AG09309 (cell line): ENCODE measurements at places on chromosomes 4 and X.
A peak's percentile ranks its signal among the peaks of the same experiment; 100 is the strongest.

- DNase-seq, result no peak
Observed at GRCh38 chr4:949656-950055, 17.4 kb downstream of the TMEM175 start.

DNA sequence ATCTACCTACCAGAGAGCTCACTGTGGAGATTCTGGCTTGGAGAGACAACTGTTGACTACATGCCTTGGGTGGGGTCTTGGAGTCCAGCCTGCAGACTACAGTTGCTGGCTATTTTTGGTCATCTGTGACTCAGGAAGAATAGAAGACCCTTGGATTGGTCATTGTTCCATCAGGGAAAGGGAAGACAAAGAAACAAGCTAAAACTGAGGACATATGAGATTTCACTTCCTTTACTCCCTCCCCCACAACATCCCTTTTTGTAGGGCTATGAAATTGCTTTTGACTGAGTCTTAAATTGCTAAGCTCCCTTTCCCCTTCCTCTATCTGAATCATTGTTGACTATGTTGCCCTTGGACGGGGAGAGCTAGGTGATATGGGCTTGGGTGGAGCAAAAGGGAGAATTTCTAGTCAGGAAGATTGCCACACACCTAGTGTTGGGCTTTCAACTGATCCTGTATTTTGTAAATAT lies 11.7 kb downstream of the MSN start:
- DNase-seq, result no peak

GRCh38 chr4:186169333-186169944 lies 21.9 kb upstream of the CYP4V2 start:
- DNase-seq, result no peak

- DNase-seq, result no peak
Observed at GRCh38 chr4:77833126-77833724, 14.1 kb upstream of the CNOT6L start.

DNA sequence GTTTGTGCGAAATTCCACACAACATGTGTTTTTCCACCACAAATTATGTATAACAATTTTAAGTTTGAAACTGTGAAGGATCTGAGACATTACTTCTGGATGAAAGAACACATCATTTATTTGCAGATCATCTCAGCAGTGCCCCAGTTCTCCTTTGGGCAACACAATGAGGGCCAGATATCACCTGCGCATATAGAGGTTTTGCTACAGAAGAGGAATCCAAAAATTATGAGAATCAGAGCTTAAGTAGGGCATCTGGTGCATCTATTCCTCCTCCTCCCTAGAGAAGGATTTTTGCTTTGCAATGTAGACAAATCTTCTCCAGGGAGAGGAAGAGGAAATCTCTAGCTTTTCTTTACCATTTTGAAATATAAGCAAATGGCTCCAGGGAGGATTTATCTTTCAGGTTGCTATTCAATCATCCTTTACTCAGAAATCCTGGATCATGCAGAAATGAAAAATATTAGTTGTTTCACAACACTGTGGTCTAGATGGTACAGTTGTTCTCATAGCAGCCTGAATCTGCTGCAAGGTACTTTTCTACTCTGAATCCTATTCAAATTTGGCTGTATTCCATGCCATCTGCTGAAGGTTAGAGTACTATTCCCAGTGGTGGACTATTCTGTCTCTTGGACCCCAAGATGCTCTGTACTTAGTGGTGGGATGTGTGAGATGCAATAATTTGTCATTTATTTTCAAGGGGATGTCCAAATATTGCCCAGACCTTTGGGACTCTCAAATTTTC lies 132.1 kb downstream of the SNCA start:
- DNase-seq, result no peak

DNA sequence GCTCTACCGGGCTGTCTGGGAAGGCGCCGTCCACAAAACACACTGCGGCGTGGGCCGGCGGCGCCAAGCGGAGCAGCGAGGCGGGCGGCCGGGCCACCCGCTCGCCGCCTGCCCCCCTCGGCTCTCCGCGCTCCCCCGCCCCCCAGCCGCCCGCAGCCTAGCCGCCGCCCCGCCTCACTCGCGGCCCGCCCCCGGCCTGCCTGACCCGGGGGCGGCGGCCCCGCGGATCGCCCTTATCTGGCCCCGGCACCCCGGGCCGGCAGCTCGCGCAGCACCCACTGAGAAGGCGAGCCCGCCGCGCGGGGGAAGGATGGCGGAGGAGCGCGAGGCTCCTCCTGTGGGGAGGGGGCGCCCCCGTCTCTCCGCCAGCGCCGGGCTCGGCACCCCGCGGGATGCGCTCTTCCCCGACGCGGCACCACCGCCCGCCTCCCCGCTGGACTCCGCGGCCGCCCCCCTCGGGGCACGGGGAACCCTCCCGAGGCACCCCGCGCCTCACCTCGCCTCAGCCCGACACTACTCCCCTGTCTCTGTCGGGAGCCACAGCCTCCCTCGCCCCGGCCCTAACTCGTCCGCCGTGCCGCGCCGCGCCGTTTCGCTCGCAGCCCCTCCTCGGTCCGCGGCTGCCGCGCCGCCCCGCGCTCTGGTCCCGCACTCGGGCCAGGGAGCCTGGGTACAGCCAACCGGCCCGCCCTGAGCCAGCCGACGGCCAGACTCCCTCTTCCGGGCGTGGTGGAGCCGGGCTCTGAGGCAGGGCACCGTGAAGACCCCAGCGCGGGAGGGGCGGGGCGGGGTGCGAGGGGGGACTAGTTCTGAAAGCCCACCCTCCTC lies 566 bp downstream of the ATP11C start:
- no peak for DNase-seq

DNA sequence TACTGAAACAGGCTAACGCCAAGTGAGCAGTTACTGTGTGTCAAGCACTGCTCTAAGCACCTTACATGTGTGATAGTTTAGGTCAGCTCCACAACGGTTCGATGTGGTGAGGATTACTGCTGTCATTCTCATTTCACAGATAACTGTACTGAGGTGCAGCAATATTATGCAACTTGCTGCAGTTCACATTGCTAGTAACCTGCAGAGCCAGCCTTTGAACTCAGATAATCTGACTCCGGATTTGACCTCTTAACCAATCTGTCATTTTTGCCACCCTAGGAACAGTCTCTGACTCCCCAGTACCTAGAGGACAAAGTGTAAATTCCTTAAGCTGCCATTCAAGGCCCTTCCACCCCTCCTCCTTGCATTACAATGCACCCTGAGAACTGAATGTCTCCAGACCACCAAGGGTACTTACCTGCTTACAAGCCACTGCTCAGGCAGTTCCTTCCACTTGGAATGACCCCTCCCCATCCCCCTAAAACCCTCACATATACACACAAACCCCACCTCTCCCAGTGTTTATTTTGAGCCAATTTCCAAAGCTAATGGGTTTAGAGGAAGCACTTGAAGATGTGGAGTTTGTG lies 24.9 kb downstream of the EFNB1 start:
- DNase-seq, result no peak

- DNase-seq, result no peak
Observed at GRCh38 chr4:37767546-37767945, 58.9 kb upstream of the PGM2 start.

- DNase-seq, result no peak
Observed at GRCh38 chrX:78514852-78515251, 144.3 kb downstream of the RTL3 start.

- DNase-seq, result no peak
Observed at GRCh38 chr4:14652522-14652921, 349.8 kb upstream of the CPEB2 start.

GRCh38 chr4:32932156-32932555 lies 2212.0 kb downstream of the PCDH7 start:
- no peak for DNase-seq

- no peak for DNase-seq
Observed at GRCh38 chr4:48139691-48140090, 5.6 kb upstream of the TXK start.

DNA sequence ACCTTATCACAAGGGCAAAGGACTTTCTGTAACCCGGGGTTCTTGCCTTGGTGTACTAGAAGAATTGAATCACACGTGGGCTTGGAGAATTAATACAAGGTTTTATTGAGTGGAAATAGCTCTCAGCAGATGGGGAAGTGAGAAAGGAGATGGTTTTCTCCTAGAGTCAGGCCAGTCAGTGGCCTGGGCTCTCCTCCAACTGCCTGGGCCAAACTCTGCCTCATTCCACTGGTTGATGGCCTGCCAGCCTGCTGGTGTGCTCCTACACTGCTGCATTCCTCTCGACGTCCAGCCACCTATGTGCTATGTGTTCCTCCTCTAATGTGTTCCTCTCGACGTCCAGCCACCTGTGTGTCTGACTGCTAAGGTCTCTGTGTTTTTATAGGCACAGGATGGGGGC lies 35.3 kb upstream of the SPIN2A start:
- no peak for DNase-seq

DNA sequence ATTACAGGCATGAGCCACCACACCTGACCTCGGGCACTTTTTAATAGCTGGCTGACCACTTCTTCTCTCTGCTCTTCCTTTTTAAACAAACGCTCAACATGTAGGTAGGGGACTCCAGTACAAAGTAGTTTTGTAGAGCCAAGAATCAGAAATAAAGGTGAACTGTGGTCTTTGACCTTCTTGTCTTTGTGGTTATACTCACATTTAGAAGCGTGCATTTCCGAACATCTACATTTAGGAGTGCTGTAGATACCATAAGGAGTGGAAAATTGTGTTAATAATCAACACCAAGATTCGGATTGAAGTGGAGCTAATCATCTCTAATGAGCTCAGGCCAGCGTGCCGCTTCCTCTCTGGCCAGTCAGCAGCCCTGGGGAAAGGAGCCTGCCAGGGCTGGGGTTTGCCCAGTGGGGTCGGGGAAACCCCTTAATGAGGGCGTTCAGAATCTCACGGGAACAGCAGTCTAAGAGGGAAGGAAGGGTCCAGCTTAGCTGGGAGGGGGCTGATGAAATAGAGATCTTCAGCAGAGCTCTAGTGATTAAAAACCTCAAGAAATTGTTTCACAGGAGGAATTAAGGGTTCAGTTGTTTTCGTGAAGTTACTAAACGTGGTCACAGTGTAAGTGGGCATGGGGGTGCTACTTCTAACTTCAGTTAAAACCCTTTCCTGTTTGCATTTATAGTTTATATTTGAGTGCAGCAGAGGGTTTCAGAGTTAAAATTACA lies 81.2 kb downstream of the GAB1 start:
- DNase-seq, result no peak

DNA sequence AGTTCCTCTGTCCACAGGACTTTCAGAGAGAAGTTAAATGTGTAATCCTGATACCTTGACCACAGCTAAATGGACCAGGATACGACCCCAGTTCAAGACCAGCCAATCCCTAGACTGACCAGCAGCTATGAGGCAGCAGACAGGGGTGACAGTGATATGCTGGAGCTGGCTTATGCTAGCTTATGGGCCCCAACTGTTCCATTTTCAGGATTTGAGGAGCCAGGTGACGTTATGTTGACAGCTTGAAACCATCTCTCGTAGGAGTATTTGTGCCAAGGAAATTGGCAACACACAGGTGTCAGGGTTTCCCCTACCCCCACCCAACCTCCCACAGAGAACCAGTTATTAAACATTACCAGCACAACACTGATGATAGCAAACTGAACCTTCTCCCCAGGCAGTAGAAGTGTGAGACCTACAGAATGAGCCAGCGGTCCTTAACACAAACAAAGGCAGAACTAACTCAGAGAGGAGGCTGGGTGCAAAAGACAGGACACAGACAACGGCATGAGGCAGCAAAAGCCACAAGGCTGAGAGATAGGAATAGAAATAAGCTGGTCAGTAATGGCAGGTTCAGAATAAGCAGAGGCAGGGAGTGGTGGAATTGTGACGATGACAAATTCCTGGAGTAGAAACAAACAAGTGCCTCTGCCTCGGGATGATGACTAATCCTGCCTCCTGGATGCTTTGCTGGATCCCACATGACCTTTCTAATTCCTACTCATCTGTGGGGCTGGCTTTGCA lies 85.6 kb upstream of the CPEB2 start:
- no peak for DNase-seq

GRCh38 chr4:82415922-82416365 lies 14.3 kb downstream of the HNRNPDL start:
- DNase-seq, result no peak

DNA sequence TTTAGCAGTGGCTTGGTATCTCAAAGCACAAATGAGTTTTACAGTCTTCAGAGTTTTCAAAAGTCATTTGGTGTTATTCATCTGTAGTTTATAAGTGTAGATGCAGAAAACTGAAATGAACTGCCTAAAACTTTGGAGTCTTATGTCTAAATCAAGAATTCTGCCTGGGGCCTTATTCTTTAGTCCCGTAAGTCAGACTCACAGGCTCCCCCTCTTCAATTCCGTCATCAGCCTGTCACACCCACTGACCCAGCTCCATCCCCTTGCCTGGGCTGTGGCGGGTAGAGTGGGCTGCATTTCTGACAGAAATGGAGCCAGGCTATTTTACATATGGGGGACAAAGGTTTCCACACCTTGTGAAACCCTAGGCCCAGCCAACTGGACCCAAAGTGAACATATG lies 44.3 kb downstream of the TSPAN5 start:
- DNase-seq, result no peak

GRCh38 chr4:168634276-168634802 lies 137.5 kb downstream of the PALLD start:
- peak; percentile 93 for DNase-seq

DNA sequence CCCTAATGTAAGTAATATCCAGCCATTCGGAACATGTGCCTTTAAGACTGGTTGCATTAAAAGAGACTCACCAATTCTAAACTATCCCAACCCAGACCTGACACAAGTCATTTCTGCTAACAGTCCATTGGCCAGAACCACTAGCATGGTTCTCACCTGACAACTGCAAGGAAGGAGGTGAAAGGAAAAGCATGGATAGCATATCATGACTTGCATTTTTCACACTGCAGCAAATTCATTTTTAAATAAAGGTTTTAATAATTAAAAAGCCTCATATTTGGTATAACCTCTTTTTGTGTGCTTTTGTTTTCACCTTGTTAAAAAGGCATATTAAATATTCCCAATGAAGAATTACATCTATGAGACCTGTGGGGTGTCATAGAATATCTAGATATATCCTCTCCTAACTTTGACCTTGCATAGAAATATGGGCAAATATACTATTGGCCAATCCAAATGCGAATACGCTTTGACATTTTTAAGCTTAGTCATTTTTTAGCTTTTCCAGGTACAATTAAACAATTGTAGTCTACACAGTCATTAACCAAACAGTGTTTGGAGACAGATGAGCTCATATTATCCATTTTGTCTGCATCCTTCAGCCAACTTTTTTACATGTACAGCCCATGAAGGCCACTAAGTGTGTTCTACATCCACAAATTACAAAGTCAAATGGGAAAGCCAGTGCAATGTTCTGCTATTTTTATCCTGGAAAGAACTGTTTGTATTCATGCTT lies 295.3 kb downstream of the PDGFC start:
- DNase-seq, result no peak

DNA sequence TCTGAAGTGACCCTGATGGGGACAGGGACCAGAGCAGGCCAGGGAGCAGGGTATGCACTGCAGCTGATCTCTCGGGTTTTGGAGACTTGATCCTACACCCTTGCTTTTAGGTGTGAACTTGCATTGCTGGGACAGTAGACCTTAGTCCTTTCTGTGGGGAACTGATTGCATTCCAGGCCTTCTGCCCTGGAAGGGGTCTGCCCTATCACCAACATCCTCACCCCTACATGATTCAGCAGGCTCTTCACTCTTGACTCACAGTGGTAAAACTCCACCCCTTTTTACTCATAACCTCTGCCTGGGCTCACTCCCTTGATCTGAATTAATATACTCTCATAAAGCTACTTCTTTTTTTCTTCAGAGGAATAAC lies 6.6 kb upstream of the DDX60L start:
- DNase-seq, result no peak

GRCh38 chr4:85928775-85929591 lies 430.9 kb downstream of the MAPK10 start:
- DNase-seq, result peak; percentile 52

- no peak for DNase-seq
Observed at GRCh38 chrX:30495468-30495867, 82.1 kb downstream of the TASL start.
